ENCODE measurements at places on chromosomes 11 and 22. TPM values are rescaled to one million over a fixed set of nuclear protein-coding genes. Genes with fewer than 3 reads are reported as not detected.

The TIMP3 gene
- 2.0 TPM for total RNA-seq

The KCNQ1 gene
- 0.19 TPM for total RNA-seq

The RTN4R gene
- total RNA-seq, result 5.6 TPM

The OR5A2 gene
- total RNA-seq, result not detected

Data from A549 treated with RU486 at 1 μM for 4 hours (cell line).